NCI-H460 (cell line): ENCODE measurements at places on chromosomes 5 and 9.

DNA sequence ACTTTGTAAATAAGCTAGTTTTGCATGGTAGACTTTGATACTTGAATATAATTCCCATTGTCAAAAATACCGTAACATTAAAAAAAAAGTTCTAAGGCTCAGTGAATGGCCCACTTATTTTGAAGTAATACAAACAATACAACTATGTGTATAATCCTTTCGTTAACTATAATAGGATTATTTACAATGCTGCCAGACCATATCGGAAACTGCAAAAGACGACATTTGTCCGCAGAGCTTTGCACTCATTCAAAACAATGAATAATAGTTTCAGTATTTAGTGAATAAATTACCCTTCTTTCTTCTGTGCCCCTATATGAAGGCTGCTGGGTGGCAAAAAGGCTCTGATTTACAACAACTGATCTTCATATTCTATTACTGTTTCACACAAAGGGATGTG is 121.8 kb downstream of the DROSHA start:
- no peak for DNase-seq

DNA sequence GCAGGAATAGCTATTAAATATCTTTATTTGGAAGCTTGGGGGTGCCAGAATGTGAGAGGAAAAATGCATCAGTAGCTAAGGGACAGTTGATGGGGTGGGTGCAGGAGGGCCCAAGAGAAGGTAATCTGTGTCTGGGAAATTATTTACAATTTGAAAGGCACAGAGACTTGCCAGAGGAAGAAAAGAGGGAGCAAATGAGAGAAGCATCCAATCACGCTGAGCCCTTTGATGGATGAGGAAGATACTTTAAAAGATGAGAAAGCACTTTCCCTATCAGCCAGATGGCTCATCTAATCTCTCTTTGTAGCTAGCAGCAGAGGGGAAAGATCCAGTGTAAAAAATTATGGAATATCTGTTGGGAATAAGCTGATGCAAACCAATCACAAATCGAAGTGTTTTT is 57.0 kb upstream of the ABCA1 start:
- DNase-seq, result no peak

GRCh38 chr5:177489119-177489716 is 8.2 kb downstream of the PDLIM7 start:
- no peak for DNase-seq

DNA sequence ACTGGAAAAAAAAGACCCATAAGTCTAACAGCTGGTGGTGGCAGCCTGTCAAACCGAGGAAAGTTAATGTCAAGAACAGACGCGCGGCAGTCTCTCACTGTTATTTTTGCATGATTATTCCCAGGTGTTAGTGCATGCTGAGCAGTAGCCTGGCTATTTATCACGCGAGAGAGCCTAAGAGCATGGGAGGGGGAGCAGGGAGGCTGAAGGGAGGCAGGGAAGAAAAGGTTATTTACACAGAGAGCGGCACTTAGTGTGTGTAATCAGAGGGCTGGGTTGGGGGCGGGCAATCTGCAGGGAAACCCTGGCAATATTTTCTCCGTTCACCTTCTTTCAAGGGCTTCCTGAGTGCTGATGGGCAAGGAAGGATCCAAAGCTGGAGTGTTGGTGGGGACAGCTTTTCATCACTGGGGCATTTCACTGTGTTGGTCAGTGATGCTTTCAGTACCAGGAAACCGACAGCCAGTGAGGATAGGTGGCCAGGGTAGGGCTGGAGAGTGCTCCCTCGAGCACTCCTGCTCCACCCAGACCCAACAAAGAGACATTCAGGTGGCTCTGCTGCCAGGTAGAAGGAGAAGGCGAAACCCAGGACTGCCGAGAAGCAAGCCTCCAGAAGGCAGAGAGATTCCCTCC is 39.6 kb downstream of the ZNF608 start:
- DNase-seq, result no peak

GRCh38 chr5:177079606-177080005 is 7.1 kb upstream of the FGFR4 start:
- DNase-seq, result no peak

GRCh38 chr9:26326563-26326962 is 566.0 kb downstream of the CAAP1 start:
- DNase-seq, result peak; percentile 54

DNA sequence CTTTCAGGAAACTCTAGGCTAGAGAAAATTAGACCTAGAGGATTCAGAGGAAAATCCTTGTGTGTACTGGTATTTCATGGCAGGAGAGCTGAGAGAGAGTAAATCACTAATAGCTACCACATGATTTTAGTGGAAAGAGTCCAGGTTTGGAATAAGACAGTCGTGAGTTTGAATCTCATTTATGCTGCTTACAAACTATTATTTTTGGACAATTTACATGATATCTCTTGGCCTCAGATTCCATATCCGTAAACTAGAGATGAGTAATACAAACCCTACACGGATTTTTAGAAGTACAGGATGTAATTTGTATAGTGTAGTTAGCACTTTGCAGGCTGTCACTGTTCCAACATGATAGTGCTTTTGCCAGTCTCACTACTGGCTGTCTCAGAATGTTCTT is 2.7 kb downstream of the IL31RA start:
- DNase-seq, result no peak

GRCh38 chr9:99108131-99108530 is 3.2 kb downstream of the TGFBR1 start:
- DNase-seq, result no peak

- DNase-seq, result no peak
Observed at GRCh38 chr5:135155616-135156214, 121.7 kb upstream of the PITX1 start.

GRCh38 chr9:20044686-20045085 is 255.8 kb upstream of the SLC24A2 start:
- no peak for DNase-seq

GRCh38 chr5:79834754-79835714 is 145.4 kb downstream of the CMYA5 start:
- no peak for DNase-seq

DNA sequence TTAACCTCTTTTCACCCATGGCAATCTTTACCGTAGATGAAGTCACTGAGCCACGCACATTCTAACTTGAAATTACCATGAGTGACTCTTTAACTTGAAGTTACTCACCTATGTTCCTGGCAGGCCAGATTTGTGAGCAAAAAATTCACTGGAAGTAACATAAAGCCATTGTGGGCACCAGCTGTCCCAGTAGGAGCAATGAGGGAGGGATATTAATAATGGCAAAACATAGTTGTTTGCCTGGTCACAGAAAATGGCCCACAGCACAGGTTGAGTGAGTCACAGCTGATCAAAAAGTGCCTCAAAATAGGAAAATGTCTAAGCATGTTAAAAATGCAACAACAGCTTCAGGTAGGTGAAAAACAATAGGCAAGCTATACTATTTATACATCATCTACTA is 146.6 kb downstream of the EFNA5 start:
- DNase-seq, result no peak

DNA sequence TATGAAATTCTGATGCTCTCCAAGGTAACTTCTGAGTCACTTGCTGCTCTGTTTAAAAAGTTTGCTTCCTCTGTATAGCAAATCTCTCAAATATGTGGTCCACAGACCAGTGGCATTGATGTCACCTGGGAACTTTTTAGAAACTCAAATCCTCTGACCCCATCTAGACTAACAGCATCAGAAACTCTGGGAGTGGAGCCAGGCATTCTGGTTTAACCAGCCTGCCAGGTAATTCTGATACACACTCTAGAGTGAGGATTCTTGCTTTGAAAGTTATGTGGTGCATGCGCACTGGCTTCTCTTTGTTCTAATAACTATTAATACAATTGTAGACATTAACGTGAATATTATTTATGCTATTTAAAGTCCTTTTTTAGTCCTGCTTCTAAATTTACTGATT is 298.1 kb downstream of the SLF1 start:
- no peak for DNase-seq

- DNase-seq, result no peak
Observed at GRCh38 chr9:125359011-125359410, 97.4 kb downstream of the GAPVD1 start.

GRCh38 chr5:116372931-116373597 is 201.6 kb downstream of the SEMA6A start:
- no peak for DNase-seq

GRCh38 chr5:56314529-56314928 is 81.4 kb upstream of the ANKRD55 start:
- DNase-seq, result peak; percentile 12

- no peak for DNase-seq
Observed at GRCh38 chr5:16467363-16468219, 2.0 kb upstream of the ZNF622 start.

- no peak for DNase-seq
Observed at GRCh38 chr5:131224387-131225201, 39.3 kb upstream of the CDC42SE2 start.

DNA sequence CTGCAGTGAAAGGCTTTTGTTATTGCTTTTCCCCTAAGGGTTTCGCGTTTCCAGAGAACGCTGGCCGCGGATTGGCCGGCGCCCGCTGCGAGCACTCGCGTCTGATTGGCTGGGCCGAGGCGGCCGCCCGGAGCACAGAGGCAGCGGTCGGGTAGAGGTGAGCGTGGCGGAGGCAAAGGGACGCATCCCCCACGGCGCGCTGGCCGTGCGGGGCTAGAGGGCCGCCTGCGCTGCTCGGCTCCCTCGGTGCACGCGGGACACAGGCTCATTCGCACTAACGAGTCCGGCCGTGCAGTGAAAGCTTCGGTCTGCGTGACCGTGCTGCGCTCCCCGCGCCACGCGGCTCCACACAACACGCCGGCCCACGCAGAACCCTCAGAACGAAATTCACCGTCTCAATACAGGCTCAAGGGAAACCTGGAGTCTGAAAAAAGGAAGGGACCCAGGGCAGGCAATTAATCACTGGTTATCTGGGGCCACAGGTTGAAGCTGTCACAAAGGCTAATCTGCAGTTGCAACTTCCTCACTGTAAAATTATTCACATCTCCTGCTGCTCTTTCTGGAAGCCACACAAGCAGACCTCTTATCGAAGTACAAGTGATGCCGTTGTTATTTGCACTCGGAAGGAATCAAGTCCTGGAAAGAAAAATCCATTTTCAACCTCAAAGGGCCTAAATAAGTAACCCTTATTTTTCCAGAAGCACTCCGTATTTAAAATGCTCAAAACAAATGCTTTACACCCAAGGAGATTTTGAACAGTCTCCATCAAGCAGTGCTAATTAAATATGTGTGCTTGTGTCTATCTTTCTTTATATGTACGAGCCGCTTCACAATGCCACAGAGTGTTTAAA is 94.6 kb downstream of the ZNF608 start:
- peak; percentile 61 for DNase-seq

GRCh38 chr5:177270653-177271052 is 32.9 kb downstream of the RAB24 start:
- DNase-seq, result no peak

DNA sequence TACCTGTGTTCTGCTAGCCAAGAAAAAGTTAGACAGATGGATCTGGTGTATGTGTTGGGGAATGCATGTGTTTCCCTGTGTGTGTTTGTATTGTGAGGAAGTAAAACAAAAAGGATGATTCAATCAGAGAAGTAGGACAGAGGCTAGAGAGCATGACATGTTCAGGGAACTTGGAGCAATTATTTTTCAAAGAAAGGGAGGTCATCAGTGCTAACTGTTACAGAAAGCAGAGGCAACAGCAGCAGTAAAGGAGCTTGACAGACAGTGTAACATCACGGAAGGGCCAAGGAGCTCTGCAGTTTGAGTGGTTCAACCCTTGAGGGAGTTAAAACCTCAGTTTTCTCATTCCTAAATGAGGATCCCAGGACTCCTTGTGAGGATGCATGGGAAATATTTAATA is 13.2 kb downstream of the SPINK1 start:
- no peak for DNase-seq

DNA sequence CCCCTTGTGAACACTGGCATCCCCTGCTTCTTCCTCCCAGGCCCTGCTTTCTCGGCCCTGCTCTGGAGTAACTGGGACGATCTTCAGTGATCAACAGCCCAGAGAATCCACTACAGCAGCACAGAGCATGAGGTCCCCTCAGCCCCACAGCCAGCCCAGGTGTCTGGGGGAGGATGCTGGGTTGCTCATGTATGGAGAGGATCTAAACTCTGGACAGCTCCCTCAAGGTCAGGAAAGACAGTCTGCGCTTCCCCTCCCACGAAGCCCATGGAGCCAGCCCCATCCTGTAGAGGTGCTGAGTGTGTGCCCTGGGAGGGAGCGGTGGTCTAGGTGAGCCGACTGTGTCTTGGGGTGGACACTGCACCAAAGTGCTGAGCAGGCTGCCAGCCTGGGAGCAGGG is 190.2 kb downstream of the GABBR2 start:
- no peak for DNase-seq

GRCh38 chr9:130112538-130113151 is 58.9 kb downstream of the GPR107 start:
- DNase-seq, result no peak

GRCh38 chr9:26603617-26604016 is 289.0 kb downstream of the CAAP1 start:
- no peak for DNase-seq

GRCh38 chr5:172852490-172853354 is 18.7 kb downstream of the ERGIC1 start:
- DNase-seq, result no peak
